Muscle of arm (tissue), 14 donors: ENCODE measurements at places on chromosomes 13 and 19. TPM values are rescaled to one million over a fixed set of nuclear protein-coding genes. Genes with fewer than 3 reads are reported as not detected.

The C19orf85 gene
- polyA plus RNA-seq: not detected

The PDX1 gene
- polyA plus RNA-seq: not detected

The GGN gene
- 0.36 TPM for polyA plus RNA-seq

The CLEC17A gene
- polyA plus RNA-seq: not detected

The ZNF682 gene
- polyA plus RNA-seq: 10.1 TPM

The IGLON5 gene
- 0.61 TPM for polyA plus RNA-seq

The HCST gene
- 3.4 TPM for polyA plus RNA-seq

The ZNF829 gene
- 4.7 TPM for polyA plus RNA-seq

The NMRK2 gene
- 229 TPM for polyA plus RNA-seq

The CDC16 gene
- 60.8 TPM for polyA plus RNA-seq

The OVOL3 gene
- polyA plus RNA-seq: not detected

The CTXN1 gene
- 2.0 TPM for polyA plus RNA-seq

The CEACAM1 gene
- polyA plus RNA-seq: not detected

The ZNF470 gene
- 5.1 TPM for polyA plus RNA-seq

The LATS2 gene
- polyA plus RNA-seq: 14.8 TPM

The TEX101 gene
- polyA plus RNA-seq: not detected

The ZNF524 gene
- polyA plus RNA-seq: not detected
